ENCODE measurements at places on chromosomes 3 and 15.

- H3K27ac ChIP-seq, result peak overlapping the region; percentile 1
- no peak for DNase-seq
- H3K36me3 ChIP-seq, result peaks cover 6% of the 10 kb centered on the region
- peaks cover 34% of the 10 kb centered on the region for H3K4me1 ChIP-seq
These were observed 56.5 kb downstream of the LRRC28 start for GRCh38 chr15:99307735-99308134.

DNA sequence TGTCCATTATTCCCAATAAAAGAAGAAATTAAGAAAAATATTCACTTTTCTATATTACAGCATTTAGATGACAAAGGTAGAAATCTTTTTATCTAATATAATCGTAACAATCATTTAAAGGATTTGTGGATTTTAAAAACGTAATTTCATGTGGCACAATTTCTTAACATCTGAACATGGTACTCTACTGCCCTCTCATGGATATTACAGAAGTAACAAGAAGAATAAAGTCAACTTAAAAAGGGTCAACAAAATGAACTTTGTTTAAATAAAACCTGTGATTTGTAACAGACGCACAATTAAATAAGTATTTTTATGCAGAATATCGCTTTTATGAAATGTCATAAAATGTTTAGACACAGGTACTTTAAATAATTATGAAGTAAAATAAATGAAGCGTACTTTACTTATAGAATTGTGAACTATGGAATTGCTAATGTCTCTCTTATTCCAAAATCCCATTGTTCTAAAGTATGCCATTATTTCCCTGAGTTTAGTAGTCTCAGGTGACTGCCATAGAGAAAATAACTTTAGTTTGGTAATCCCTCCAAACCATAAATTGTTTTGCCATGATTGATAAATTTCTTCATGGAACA is 366.8 kb upstream of the ZNF385D start:
- peaks cover 18% of the 10 kb centered on the region for H3K4me1 ChIP-seq
- peaks cover 37% of the 10 kb centered on the region for H3K27me3 ChIP-seq
- H3K36me3 ChIP-seq, result no peaks in the 10 kb centered on the region
- DNase-seq, result no peak
- no peak overlapping the region for H3K4me3 ChIP-seq

DNA sequence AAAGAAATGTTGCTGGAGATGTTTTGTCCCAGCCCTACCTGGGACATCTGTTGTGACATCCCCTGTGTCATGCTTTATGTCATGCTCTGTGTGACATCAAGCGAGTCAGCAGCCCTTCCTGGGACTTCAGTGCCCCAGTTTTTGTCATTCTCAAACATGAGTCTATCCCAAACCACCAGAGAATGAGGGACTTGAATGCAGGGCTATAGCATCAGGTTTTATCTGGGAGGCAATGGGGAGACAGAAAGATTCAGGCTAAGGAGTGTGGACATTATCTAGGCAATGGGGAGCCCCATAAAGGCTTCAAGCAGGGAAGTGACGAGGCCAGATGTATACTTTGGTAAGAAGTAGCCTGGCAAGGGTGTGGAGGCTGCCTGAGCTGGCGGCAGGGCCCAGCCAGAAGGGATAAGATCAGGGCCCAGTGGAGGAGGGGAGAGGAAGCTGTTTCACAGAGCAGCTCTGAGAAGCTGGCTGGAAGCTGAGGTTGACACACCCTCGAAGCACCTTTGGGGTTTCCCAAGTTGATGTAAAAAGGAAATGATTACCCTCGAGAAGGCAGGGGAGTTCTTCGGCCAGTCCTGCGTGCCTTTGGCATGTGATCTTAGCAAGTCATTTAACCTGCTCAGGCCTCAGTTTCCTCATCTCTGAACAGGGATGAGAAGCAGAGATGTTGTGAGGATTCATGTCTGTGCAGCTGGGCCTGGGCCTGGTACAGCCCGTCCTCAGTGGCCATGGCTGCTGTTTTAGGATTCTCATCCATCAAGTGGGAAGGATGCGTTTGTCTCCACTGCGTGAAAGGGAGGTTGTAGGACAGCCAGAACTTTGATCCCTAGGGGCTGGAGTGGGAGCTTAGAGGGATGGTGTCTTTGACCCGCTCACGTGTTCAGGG is 34.3 kb downstream of the IRAK2 start:
- H3K4me3 ChIP-seq, result no peak overlapping the region
- H3K27me3 ChIP-seq, result no peaks in the 10 kb centered on the region
- H3K27ac ChIP-seq, result no peak overlapping the region
- DNase-seq, result no peak

DNA sequence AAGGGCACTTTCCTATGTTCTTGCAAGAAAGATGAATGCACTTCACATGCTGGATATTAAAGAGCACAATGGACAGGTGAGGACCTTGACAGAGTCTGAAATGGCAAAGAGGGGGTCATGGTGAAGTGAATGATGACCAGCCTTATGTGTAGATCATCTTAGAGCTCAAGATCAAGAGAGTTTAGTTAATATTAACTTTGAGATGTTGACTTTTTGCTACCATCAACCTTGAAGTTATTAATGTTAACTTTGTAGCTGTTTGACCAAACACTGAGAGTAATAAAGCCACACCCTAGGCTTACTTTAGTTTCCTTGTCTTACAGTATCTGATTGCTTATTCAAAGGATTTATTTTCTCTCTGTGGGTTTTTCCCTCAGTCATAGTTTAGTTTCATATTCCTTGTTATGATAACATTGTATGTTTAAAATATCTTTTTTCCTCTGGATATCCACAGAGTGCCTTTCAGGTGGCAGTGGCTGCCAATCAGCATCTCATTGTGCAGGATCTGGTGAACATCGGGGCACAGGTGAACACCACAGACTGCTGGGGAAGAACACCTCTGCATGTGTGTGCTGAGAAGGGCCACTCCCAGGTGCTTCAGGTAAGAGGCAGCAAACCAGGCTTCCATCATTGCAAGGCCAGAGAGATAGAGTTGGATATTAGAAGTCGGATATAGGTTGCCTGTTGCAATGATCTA is 5.4 kb downstream of the NFKBIZ start:
- no peaks in the 10 kb centered on the region for H3K27me3 ChIP-seq
- no peak overlapping the region for H3K27ac ChIP-seq
- no peak overlapping the region for H3K4me3 ChIP-seq

GRCh38 chr3:12993517-12994356 is 79.5 kb downstream of the IQSEC1 start:
- DNase-seq, result no peak
- H3K27me3 ChIP-seq, result no peaks in the 10 kb centered on the region
- H3K4me3 ChIP-seq, result peak overlapping the region; percentile 85
- no peaks in the 10 kb centered on the region for H3K36me3 ChIP-seq

- no peak for DNase-seq
- peaks cover 27% of the 10 kb centered on the region for H3K27me3 ChIP-seq
- no peaks in the 10 kb centered on the region for H3K36me3 ChIP-seq
- no peak overlapping the region for H3K4me3 ChIP-seq
- H3K27ac ChIP-seq, result no peak overlapping the region
- H3K4me1 ChIP-seq, result no peaks in the 10 kb centered on the region
These were observed 471.8 kb downstream of the MFSD1 start for GRCh38 chr3:159273608-159274007.

DNA sequence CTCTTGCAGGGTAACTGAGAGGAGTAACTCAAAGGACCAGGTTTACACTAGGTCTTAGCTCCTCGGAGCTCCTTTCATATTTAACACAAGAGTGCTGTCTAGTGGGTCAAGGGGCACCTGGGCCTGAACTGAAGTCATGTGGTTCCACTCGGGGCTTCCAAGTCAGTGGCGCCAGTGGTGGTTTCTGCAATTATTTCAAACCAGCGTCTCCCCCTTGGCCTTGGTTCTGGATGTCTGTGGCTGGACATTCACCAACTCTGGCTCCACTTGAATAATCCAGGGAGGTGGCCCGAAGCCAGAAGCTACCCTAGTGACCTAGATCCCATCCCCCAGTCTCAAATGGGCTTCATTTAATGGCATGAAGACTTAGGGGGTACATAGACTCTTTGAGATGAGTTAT is 144.3 kb upstream of the ADAMTS9 start:
- no peak overlapping the region for H3K4me3 ChIP-seq
- no peaks in the 10 kb centered on the region for H3K36me3 ChIP-seq
- H3K27ac ChIP-seq, result no peak overlapping the region
- peaks cover 2% of the 10 kb centered on the region for H3K27me3 ChIP-seq

All from osteocyte (in vitro differentiated cells).